ENCODE measurements at places on chromosomes 2 and 18.

DNA sequence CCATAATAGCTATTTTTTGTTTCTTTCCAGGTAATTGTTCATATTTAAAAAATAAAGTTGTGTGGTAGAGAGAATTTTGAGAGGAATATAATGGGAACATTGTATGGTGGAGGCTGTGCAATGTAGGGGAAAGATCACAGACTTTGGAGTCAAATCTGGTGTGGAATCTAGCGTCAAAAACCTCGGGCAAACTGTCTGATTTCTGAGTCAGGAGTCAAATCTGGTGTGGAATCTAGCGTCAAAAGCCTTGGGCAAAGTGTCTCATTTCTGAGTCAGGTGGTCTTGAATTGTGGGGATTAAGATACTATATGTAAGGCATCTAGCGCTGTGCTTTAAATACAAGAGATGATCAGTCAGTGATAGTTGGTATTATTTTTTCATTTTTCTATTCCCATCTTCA is 5.1 kb downstream of the PTPN4 start:
- no peak for DNase-seq

DNA sequence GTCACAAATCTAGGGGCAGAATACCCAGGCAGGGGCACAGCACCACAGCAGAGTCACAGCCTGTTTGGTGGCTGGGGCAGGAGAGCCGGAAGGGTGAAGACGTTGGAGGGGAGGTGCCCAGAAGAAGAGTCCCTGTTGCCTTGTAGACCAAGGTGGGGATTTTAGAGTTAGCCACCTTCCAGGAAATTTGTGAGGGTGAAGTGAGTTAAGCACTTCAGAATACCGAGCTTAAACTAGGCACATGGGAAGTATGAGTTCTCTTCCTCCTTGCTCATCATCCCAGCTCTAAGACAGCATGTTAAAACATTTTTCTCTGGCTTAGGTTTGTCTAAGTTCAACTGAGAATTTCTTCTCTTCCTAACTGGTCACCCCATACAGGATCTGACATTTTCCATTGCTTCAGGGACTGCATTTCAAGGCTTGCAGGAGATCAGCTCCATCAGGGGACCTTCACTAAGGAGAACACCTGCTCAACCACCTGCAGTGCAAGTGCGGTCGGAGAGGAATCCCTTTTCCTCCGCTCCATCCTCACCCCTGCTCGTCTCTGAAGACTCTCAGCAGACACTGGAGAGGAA is 26.5 kb upstream of the PHLPP1 start:
- DNase-seq = no peak

- no peak for DNase-seq
These were observed 249.4 kb downstream of the NRXN1 start for GRCh38 chr2:50782543-50782942.

DNA sequence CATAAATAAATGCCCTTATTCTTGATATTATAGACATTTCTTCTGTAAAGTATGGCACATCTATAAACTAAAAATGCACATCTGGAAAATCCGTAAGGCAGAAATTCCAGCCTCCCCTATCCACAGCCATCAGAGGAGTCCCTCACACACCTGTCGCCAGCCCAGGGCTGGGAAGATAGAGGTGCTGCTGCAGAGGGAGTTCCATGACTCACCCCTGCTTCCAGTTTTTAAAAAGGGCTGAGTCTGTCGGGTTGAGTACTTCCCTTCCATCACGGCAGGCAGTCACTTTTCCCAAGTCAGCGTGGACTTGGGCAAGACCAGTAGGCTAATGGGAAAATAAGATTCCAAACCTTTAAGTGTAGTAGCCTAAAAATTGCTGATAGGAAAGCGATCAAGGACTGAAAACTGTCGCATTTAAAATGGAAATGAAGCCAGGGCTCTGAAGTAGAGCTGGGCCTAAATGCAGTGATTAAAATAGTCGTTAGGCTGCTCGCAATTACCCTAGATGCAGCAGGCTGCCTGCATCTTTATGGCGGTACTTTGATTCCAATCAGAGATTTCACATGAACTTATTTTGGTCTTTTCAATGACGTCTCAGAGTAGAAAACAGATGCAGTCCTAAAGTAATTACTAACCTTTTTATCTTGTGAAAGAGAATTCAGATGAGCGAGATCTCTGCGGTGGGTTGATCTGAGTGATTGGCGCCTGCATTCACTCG is 280.5 kb downstream of the AGAP1 start:
- no peak for DNase-seq

- DNase-seq = no peak
These were observed 1274.5 kb upstream of the CRIM1 start for GRCh38 chr2:35081001-35081621.

- no peak for DNase-seq
These were observed 5.3 kb downstream of the SPC25 start for GRCh38 chr2:168884975-168885374.
